ENCODE measurements at places on chromosomes 7 and 10.

DNA sequence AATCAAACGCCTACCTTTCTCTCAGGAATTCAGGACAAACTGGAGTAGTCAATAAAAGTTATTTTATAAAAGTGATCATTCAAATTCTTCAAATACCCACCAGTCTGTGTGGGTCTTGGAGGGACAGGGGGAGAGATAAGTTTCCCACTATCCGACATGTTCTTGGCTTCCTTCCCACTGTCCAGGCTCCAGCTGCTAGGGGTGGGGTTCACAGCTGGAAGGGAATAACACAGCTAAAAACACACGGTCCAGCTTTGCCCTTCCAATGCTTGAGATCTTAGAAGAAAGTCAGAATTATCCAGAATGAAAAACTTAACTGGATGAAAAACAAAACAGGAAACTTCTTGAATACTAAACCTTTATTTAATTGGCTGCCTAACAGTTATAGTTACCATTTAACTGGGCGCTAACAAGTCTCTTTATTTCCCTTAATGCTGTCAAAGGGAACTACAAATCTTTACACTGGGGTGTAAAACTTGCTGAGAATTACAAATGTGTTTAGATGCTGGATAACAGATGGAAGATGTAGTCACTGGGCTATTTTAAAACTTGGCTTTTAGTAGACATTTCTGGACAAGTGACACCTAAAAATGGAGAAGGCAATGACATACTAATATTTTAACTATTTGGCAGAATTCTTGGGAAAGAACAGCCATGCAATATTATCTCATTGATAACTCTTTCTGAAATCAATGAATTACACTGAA, 172.8 kb upstream of the IMMP2L start:
- DNase-seq, result no peak

- DNase-seq, result no peak
Measured at GRCh38 chr10:22372917-22373316, 27.6 kb downstream of the SPAG6 start.

GRCh38 chr10:33122014-33122809, 164.2 kb upstream of the ITGB1 start:
- no peak for DNase-seq

DNA sequence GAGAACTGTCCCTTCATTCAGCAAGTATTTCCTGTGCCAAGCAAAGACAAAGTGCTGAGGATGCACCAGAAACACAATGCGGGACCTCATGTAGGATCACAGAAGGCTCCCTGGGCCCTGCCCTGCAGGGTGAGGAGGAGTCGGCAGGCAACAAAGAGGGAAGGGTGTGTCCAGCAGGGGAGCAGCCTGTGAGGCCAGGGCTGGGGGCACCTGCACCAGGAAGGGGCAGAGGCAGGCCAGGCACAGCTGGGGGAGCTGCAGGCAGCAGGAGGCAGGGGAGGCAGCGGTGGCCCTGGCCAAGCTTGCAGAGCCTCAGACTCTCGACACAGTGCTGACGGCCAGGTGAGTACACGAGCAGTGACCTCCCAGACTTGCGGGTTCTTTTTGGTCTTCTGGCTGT, 123.3 kb downstream of the SLIT1 start:
- no peak for DNase-seq

DNA sequence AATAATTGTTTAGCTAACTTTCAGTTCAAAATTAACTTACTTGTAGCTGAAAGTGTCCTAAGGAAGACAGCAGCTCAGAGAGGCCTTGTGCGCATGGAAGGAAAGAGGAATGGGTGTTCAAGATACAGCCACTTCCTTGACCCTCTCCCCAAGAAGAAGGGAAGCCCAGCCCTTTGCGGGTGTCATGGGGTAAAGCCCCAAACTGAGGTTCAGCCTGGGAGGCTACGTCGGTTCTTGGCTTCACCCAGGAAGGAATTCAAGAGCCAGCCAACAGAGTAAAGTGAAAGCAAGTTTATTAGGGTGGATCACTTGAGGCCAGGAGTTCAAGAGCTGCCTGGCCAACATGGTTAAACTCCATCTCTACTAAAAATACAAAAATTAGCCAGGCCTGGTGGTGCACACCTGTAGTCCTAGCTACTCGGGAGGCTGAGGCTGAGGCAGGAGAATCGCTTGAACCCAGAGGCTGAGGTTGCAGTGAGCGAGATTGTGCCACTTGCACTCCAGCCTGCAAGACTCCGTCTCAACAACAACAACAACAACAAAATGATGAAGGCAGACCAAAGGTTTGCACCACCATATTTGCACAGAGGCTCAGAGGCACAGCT, 15.9 kb downstream of the GPRIN2 start:
- DNase-seq, result no peak

DNA sequence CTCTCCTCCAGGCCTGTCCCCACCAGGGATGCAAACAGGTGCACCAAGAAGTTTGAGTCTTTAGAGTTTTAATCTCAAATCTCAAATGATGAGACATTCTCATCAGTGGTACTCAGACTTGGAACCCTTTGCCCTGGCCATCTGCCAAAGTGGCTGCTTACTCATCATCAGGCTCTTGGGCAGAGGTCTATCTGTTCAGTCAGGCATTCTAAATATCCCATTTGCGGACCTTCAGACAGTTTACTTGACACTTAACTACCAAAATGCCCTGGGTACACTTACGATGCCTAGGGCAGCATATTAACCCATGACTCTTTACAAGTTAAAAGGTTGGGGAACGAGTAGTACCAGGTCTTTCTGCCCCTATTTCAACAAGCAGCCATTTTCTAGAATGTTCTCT, 61.2 kb upstream of the YAE1 start:
- no peak for DNase-seq

DNA sequence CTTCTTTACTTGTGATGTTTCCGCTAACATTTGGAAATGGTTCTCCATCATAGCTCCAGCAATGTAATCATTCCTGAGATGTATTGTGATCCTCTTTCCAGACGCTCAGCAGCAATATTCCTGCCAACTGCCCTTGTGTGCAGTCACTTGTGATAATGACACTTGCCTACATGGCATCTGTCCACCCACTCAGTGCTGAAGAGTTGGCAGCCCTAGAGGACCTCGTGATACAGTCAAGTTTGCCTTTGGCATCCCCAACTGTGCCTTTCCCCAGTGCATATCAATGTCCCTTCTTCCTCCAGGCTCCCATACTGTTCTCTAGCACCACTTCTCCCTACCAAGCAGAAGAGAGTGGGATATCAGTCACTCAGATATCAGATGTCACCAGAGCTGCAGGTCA, 64.9 kb downstream of the MYOF start:
- no peak for DNase-seq

- no peak for DNase-seq
Measured at GRCh38 chr10:88728107-88728763, 22.2 kb downstream of the LIPK start.

- DNase-seq, result no peak
Measured at GRCh38 chr7:28458732-28459131, 46.4 kb downstream of the CREB5 start.

DNA sequence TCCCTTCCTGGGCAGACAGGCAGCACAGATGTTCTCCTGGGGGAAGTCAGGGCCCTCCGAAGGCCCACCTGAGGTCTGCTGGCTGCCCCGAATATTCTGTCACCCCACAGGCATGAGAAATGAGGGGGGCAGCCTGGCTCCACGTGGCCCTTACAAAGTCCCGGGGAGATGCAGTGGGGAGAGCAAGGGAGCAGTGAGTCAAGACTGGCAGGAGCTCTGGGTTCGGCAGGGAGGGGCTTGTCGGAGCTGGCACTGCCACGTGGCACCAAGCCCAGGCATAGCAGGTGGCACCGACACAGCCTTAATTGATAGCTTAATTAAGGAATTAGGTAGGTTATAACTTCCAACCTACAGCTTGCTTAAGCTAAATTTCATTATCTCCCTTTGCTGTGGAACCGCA, 163.9 kb downstream of the USP6NL start:
- no peak for DNase-seq

- no peak for DNase-seq
Measured at GRCh38 chr7:118755067-118755625, 530.6 kb downstream of the ANKRD7 start.
